ENCODE measurements at places on chromosomes 1 and 21.

GRCh38 chr1:94721240-94721639, 98.9 kb upstream of the SLC44A3 start:
- no peak for DNase-seq

DNA sequence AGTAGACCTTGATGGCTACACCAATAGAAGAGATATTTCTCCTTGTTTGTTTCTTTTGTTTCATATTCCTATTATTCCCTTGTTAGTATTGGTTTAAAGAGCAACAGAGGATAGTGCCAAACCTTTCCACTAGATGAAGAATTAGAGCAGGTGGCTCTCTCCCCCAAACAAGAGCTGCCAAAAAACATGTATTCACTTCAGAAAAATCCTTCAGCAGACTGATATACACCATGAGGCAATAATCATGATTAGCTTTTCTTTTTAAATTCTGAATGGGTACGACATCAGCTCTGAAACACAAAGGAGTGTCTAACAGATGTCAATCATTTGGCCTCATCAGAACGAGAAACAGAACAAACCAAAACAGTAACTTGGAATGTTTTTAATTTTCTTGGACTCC, 67.3 kb upstream of the MAP10 start:
- no peak for DNase-seq

- DNase-seq = no peak
Observed at GRCh38 chr1:31648641-31649357, 4.1 kb upstream of the PEF1 start.

GRCh38 chr1:192706936-192707335, 71.0 kb downstream of the RGS13 start:
- DNase-seq = no peak

- no peak for DNase-seq
Observed at GRCh38 chr1:60229821-60230220, 156.3 kb upstream of the C1orf87 start.

DNA sequence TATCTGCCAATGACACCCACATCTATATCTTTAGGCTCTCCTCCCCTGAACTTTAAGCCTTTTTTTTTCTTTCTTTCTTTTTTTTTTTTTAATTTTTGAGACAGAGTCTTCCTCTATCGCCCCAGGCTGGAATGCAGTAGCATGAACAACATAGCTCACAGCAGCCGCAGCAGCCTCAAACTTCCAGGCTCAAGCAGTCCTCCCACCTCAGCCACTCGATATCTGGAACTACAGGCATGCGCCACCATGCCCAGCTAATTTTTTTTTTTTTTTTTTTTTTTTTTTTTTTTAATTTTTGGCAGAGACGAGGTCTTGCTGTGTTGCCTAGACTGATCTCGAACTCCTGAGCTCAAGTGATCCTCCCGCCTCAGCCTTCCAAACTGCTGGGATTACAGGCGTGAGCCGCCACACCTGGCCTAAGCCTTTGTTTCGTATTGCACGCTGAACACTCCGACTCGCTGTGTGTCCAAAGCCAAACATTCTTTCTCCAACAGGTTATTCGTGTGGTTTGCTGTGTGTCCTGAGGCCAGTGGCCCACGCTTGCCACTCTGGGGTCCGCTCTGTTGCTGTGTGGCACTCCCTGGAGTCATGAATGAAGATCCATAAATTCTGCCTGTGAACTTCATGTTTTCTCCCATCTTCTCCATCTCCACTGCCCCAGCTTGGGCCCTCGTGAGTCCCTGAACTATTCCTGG, 119.4 kb downstream of the CAMTA1 start:
- DNase-seq = no peak

DNA sequence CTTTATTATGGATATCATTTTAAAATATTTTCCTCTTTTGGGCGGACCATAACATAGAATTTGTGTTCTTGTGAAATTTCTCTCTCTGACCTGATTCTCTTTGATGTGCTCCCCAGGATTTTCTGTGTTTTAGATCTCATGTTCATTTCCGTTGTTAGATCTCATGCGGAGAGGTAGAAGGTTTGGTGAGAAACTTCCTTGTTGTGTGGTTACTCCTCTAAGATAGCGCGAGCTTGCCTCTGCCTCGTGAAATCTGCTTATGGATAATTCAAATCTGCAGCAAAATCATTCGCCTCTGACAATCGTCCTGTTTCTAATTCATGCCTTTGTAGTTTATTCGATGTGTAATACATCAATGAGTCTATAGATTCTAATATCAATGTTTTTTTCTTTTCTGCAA, 580.4 kb downstream of the USP25 start:
- no peak for DNase-seq

DNA sequence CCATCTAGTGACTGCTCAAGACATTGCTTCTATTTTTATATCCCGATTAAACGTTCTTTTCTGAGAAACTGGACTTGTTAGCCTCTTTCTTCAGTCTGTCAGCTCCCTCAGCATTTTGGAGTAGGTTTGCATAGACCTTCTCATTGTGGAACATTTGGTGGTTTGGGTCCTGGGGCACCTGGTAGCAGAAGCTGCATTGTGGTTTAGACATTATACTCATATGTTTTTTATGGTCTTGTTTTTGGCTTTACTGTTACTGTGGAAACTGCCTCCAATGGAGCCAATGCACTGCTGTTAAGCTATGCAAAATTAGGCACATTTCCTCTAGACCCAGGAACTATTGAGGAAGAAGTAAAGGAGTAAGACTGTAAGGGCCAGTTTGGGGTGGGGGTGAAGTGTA, 36.7 kb upstream of the LRRC8B start:
- no peak for DNase-seq
